Kidney (tissue), 22 donors: ENCODE measurements at places on chromosomes 3 and 15. TPM values are rescaled to one million over a fixed set of nuclear protein-coding genes. Genes with fewer than 3 reads are reported as not detected.

DNA sequence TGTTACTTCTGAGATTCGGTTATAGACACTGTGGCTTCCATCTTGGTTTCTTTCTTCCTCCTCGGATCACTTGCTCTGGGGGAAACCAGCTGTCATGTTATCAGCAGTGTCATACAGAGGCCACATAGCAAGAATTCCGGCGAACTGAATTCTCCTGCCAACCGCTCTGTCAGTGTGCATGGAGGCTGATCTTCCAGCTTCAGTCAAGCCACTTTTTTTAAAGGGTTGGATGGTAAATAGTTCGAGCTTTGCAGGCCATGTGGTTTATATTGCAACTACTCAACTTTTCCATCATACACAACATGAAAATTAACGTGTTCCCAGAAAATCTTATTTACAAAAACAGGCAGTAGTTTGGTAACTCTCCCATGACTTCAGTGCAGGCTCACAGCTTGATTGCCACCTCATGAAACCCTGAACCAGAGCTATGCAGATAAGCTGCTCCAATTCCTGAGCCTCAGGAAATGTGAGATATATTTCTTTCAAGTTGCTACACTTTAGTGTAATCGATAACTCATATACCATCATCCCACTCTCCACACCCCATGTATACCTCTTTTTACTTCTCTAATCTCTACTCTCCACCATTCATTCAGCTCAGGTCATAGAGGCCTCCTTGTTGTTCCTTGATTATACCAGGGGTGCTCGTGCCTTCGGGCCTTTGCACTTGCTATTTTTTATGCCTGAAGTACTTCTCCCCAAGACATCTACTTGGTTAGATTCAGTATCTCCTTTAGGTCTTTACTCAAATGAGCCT lies 7.2 kb downstream of the RPL22L1 start:
- peak; percentile 48 for DNase-seq

DNA sequence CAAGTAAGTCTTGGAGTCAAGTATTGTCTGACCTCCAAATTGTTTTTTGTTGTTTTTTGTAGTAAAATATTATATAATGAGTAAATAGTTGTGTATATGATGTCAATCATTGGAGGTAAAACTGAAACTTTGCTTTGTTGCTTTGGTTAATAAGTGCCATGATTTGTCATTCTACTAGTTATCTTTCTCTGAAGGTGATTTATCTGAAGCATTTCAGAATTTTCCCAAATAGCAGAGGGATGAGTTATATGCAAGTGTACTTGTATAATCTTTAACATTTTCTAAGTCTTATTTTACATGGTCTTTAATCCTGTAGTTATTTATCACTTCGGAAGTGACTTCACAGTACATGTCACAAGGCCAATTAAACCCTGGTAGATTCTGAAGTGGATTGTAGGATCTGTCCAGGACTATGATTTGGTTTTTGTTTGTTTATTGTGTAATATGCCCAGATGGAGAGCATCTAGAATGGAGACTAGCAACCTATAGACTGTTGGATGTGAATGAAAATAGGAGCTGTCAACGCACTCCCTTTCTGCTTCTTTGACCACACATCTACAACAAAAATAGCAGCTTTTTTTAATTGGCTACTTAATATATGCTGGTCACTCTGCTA lies 93.1 kb upstream of the SAMMSON start:
- DNase-seq: no peak

The TRAT1 gene
- not detected for polyA plus RNA-seq

The FOXB1 gene
- polyA plus RNA-seq: not detected

The PPM1M gene
- 23.2 TPM for polyA plus RNA-seq

- DNase-seq: peak; percentile 99
Observed at GRCh38 chr15:92809064-92809879, 90.9 kb upstream of the CHD2 start.

The SKOR1 gene
- polyA plus RNA-seq: 0.22 TPM

DNA sequence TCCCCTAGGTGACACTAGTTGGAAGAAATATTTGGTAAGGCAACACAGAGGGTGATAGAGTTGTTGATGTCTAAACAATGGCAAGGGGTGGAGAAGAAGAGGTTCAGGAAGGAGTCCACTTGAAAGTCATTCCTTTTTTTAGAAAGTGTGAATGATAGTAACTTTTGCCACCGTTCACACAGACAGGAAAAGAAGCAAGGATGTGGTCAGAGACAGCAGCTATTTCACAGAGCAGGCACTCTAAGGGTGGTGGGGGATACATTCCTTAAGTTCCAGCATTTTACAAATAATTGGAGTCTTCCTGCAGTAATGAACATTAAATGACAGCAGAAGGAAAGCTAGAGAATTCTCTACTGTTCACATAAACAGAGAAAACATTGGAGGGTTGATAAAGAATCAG lies 75.4 kb upstream of the ZNF385D start:
- DNase-seq: no peak

GRCh38 chr15:47304656-47305055 lies 412.6 kb upstream of the SEMA6D start:
- no peak for DNase-seq

DNA sequence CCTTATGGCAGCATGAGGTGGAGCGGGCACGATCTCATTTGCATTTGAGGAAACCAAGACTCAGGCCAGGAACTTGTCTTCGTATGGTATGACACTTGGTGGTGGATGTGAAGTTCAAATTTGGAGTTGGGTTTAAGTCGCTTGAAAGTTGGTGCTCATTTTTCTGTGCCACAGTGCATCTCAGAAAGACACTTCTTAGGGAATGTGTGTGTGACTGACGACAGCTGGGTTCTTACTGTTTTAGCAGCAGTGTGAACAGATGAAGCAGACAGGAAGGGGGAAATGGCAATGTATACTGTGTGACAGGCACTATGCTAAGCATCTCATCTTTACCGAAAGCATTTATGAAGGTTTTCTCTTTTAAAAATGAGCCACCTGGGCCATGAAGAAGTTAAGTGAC lies 75.4 kb downstream of the SEC22A start:
- DNase-seq: no peak

DNA sequence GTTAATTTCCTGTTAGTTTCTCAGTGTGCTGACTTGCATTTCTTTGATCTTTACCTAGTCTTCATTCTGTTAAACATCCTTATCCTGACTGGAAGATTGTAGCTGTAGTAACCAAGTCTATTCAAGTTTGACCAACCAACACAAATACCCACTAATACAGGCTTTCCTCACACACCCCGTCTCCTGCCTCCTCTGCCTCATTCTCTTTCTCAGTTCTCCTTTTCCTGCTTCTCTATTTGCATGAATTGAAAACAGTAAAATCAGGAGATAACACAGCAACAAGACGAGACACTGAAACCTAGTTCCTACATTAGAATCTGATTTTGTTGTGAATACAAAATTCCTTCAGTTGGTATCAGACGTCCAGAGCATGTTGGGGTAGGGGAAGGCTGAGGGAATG lies 116.9 kb upstream of the ARPP21 start:
- no peak for DNase-seq

The CAND2 gene
- 3.9 TPM for polyA plus RNA-seq

The CLDN18 gene
- not detected for polyA plus RNA-seq

GRCh38 chr15:71515375-71516186 lies 294.8 kb upstream of the NR2E3 start:
- no peak for DNase-seq

The IL17RC gene
- 31.5 TPM for polyA plus RNA-seq

DNA sequence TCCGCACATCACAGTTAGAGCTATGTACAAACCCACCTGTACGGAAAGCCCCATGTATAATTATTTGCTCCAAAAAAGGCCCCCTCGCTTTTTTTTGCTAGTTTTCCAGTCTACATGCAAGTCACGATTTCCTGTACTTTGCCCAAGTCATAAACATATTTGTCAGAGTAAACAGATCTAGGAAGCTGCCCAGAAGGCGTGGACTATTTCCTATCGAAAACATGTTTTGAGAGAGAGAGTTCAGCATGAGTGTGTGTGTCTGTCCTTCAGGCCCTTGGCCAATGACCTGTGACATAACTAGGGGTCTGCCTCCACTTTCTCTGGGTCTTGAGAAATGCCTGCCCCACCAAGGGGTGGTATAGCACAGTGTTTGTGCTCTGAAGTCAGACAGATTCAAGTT lies 72.7 kb upstream of the HACD2 start:
- no peak for DNase-seq

DNA sequence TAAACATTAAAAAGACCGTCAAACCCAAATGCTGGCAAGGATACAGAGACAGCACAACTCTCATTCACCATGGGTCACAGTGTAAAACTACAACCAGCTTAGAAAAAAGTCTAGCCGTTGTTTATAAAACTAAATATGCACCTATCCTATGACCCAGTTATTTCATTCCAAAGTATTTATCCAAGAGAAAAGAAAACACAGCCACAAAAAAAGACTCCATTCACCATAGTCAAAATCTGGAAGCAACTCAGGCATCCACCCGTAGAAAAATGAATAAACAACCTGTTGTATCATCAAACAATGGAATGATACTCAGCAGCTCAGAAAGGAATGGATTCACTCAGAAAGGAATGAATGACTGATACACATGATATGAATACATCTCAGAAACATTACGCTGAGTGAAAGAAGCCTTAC lies 28.6 kb downstream of the PLD1 start:
- DNase-seq: no peak

GRCh38 chr3:134707908-134708597 lies 57.2 kb upstream of the KY start:
- DNase-seq: no peak

DNA sequence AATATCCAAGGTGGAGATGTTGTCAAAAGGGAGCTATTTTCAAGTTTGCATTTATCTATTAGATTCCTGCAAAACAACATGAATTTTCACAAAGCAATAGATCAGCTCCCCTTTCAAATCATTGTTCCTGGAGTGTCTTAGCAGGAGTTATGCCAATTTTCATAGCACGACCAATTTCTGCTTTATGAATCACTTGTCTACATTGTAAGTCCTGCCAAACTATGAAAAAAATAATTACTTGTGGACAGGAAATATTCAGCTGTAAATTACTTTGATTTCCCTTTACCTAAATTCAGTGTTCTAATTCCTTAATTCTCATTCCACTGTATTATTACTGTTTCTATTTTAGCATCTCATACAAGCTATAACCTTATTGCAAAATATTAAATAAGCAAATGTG lies 1289.6 kb downstream of the NSUN3 start:
- DNase-seq: no peak

GRCh38 chr3:104286645-104287044 lies 1080.1 kb upstream of the ALCAM start:
- no peak for DNase-seq

DNA sequence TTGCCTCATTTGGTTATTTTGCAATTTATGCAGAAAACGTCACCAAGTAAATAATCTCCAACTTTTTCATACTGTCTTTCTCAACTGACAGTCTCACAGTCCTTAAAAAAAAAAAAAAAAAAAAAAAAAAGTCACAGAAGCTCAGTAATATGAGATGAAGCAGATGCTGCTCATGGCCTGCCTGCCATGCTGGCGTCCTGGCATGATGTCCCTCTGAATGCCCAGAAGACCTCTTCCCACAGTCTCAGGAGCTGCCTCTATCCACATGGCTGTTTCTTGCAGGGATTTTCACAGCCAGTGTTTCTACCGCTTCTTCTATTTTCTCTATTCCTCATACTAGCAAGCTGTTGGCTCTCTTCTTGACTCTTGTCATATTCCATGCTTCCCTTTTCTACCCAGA lies 87.7 kb downstream of the TGFBR2 start:
- no peak for DNase-seq

DNA sequence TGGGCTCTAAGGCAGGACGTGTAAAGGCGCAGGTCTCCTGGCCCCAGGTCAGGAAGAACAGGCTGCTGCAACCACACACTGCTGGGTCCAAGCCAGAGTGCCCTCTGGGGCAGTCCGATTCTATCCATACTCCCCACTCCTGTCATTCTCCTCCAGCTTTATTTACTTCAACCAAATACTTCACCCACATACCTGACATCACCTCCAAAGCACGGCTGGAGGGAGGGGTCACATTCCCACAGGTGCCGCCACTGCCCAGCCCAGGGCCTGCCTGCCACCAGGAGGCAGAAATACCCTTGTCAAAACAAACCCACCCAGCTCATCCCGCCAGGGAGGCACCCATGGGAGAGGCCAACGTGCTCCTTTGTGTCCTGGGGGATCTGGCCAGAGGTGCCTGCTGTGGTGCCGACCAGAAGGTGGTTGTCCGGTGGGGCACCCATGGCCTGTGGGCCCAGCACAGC lies 100.4 kb downstream of the DAPK2 start:
- no peak for DNase-seq

- DNase-seq: peak; percentile 7
Observed at GRCh38 chr3:179750720-179751328, 98.0 kb downstream of the USP13 start.
